HEK293T (cell line): ENCODE measurements at places on chromosomes 1 and 21.

DNA sequence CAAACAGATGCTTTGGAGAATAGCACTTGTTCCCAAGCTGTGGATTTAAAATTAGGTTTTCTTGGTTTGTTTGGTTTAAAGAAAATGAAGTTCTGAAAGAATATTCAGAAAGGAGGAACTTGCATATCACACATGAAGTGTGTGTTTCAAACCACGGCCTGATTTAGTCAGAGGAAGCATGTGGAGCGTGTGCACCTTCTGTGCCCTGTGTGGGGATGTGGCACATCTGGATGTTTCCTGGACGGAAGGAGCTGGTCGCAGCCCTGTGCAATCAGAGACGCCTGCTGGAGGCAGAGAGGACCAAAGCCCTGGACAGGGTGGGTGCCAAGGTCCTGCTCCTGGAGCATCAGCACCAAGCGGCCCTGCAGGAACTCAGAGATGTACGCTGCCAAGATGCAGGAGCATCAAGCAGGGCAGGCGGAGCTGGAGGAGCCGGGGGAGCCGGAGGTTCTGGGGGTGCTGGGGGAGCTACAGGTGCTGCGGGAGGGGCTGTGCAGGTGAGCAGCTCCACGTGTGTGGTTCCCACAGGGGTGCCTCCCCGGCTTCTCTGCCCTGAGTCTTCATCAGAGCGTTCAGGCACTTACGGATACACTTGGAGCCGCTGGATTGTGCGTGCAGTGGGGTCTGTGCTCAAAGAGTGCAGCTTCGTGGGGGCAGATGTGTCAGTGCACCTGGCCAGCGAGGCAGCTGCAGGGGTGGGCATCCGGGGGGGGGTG lies 45.7 kb downstream of the PCNT start:
- DNase-seq = no peak

DNA sequence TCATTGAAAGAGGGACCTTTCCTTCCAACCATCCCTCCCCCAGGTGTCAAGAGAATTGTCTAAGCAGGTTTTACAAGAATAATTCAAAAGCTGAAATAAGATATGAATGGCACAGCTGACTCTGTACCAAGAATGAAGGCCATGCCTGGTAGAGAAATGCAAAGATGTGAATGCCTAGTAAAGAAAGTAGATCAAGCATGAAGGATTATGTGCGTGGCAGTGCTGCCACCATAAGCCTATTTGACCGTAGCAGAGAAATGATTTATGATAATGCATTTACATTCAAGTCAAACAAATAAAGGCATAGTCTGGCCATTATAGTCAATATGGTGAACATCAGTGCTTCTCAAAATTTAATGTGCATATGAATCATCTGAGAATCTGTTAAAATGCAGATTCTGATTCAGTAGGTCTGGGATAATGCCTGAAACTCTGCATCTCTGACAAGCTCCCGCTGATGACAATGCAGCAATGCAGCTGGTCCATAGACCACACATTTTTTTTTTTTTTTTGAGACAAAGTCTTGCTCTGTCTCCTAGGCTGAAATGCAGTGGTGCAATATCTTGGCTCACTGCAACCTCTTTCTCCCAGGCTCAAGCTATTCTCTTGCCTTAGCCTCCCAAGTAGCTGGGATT lies 16.6 kb upstream of the CLCA4 start:
- DNase-seq = no peak

DNA sequence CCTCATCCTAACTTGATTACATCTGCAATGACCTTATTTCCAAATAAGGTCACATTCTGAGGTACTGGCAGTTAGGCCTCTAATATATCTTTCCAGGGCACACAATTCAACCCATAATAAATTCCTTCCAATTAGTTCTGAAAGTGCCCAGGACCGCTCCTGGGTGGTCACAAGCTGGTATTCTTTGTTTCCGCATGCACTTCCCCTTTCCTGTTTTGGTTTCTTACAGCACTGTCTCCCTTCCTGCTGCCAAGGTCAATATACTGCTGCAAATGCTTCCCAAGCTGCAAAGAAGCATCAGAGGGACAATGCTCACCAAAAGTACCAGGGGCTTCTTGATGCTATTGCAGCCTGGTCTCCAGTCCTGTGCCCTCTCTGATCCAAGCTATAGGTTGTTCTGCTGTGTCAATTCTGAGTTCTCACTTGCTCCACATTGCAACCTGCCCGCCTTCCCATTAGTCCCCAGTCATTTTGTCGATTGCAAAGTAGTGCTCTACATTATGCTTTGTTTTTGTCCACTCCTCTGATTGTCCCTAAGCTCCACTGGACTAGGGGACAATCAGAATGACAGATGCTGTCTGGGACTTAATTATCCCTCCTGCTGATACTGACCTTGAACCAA lies 13.9 kb upstream of the XPR1 start:
- no peak for DNase-seq

GRCh38 chr1:227437495-227438008 lies 119.3 kb upstream of the CDC42BPA start:
- DNase-seq = peak; percentile 58

GRCh38 chr1:204426971-204427701 lies 15.5 kb upstream of the PPP1R15B start:
- no peak for DNase-seq

DNA sequence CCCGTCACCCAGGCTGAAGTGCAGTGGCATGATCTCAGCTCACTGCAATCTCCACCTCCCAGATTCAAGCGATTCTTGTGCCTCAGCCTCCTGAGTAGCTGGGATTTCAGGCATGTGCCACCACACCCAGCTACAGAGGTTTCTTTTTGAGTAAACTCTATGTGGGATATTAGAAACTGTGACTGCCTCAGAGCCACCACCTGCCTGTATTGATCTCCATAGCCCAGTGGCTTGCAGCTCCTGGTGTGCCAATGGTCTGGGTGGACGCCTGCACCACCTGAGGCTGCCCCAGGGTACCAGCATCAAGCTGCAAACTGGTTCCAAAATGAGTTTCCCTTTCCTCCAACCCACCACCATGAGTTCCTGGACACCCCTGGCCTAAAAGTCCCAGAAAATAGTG lies 89.7 kb upstream of the SLC44A3 start:
- DNase-seq = no peak

GRCh38 chr1:37691497-37692077 lies 729 bp upstream of the CDCA8 start:
- peak; percentile 28 for DNase-seq

GRCh38 chr1:211951856-211952255 lies 83.5 kb downstream of the INTS7 start:
- DNase-seq = no peak

GRCh38 chr1:16391411-16391810 lies 24.4 kb downstream of the SZRD1 start:
- DNase-seq = no peak

DNA sequence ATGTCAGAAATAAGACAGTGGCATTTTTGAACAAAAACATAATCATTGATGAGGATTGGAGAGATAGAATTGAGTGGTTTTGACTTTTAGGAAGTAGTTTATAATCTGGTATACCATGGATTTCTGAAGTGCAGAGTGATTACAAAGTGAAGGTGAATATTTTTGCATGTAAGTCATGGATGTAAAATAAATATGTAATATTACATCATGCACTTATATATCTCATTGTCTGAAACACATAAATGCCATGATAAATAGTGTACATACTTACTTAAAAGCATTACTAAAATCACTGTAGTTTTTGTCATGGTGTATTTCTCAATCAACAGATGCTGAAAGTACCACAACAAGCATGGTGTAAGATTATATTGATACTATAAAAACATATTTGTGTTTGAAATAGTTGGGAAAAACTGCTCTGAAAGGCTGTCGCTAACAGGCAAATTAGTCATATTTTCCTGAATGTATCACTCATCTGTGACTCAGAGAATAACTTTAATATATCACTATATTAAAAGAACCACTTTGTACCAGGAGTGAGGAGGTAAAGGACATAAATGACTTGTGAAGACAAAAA lies 24.8 kb upstream of the RGS18 start:
- DNase-seq = no peak

- DNase-seq = no peak
These were observed 11.5 kb downstream of the YBEY start for GRCh38 chr21:46297338-46298271.

- no peak for DNase-seq
These were observed 50.4 kb upstream of the ADAMTS5 start for GRCh38 chr21:27017246-27017645.

- no peak for DNase-seq
These were observed 28.6 kb upstream of the PRSS38 start for GRCh38 chr1:227786673-227787512.

- no peak for DNase-seq
These were observed 16.4 kb upstream of the VASH2 start for GRCh38 chr1:212933815-212934471.

- DNase-seq = no peak
These were observed 150.9 kb upstream of the VAMP3 start for GRCh38 chr1:7620196-7620595.

GRCh38 chr1:62022382-62022983 lies 172.2 kb upstream of the L1TD1 start:
- DNase-seq = no peak

DNA sequence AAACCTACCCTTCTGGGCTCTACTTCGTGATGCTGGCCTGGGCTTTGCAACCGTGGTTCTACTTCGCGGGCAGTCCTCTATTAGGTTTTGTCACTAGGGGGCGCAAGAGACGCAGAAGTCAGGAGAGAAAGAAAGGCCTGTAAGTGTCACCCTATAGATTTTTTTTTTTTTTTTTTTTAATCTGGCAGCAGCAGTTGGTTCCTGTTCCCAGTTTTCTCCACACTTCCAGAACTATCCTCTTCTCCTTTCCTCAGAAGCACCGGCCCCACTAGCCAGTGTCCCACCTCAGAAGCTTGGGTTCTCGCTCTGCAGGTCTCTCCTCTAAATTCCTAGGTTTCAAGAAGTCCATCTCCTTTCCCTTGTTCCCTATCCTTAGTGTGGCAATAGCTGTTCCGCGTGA lies 9.1 kb upstream of the LCE2D start:
- DNase-seq = peak; percentile 75

- peak; percentile 63 for DNase-seq
These were observed 922.1 kb downstream of the AMY1C start for GRCh38 chr1:104671684-104672353.

GRCh38 chr1:79193211-79194079 lies 186.9 kb upstream of the ADGRL4 start:
- DNase-seq = no peak

DNA sequence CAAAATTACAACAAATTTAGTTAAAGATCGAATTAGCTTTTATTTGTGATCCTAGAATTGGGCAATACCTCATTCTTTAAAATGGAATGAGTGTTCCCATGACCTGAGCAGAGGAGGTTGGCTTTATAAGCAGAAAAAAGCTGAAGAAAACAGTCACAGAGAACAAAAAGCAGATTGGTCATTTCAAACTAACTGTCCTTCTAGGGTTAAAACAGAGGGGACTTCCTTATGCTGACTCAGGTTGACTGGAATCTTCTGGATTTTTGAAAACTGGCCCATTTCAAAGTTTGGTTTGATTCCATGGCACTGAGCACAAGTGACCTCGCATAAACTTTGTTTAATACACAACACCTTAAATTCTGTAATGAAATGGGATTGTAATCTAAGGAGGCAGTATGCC lies 17.6 kb downstream of the NFASC start:
- no peak for DNase-seq

GRCh38 chr1:233614173-233614742 lies 352 bp downstream of the KCNK1 start:
- peak; percentile 61 for DNase-seq

- DNase-seq = no peak
These were observed 16.8 kb downstream of the CFAP45 start for GRCh38 chr1:159883134-159883533.

DNA sequence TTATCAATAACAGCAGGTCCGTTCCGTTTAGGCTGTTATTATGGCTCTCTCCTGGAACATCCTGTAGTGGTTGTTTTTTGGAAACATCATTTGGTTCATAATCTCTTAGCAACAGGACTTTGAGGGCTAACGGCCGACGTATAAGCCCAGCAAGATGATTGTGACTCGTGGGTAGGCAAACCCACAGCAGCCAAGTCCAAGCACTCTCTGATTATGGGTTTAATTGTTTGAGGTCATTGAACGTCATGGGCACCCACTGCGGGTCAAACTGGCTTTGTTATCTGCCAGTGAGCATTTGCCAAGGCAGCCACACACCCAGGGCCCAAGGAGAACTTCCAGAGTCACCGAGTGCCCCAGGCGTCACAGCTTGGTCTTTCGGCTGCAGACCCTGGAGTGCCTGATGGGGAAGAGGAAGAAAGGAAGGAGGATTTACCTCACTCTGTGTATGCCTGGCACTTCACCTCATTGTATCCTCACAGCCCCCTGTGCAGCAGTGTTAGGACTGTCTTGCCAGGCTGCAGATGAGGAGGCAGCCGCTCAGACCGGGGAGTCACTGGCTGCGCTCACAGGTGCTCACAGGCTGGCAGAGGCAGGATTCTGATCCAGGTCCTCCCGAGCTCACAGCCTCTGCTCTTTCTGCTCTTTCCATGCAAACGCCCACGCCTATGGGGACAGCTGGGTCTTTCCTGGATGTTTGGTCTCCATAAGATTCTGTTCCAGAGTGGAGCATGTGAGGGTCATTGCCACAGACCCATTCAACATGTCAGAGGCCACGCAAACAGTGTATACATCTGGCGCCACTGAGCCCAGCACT lies 30.8 kb upstream of the EPS8L3 start:
- DNase-seq = no peak

DNA sequence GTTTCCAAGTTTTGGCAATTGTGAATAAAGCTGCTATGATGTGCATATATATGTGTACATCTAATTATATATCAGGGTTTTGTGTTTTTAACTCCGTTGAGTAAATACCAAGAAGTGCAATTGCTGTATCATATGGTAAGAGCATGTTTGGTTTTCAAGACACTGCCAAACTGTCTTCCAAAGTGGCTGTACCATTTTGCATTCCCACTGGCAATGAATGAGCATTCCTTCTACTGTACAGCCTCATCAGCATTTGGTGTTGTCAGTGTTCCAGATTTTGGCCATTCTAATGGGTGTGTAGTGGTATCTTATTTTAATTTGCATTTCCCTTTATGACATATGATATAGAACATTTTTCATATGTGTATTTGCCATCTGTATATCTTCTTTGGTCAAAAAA lies 246.3 kb downstream of the USH2A start:
- no peak for DNase-seq

- no peak for DNase-seq
These were observed 20.1 kb upstream of the HPCAL4 start for GRCh38 chr1:39711104-39711965.

GRCh38 chr1:174149216-174149615 lies 10.1 kb upstream of the RABGAP1L start:
- DNase-seq = no peak

DNA sequence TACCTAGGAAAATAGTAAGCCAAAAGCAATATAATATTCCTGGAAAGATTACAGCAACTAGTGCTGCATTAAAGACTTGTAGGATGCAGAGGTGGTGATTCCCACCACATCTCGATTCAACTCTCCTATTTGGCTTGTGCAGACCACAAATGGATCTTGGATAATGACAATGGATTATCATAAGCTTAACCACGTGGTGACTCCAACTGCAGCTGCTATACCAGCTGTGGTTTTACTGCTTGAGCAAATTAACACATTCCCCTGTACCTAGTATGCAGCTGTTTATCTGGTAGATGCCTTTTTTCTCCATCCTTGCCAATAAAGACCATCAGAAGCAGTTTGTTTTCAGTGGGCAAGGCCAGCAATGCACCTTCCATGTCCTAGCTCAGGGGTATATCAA lies 542.7 kb upstream of the ADGRL4 start:
- DNase-seq = no peak
